Stimulated activated CD4-positive, alpha-beta T cell treated with anti-CD3 and anti-CD28 coated beads, Interleukin-1b, Interleukin-23, amount 100 ng/mL, for 24 hours (primary cell): ENCODE measurements at places on chromosomes 3 and 15.
A peak's percentile ranks its signal among the peaks of the same experiment; 100 is the strongest.

- DNase-seq: no peak
Observed at GRCh38 chr15:39704689-39705088, 78.0 kb downstream of the FSIP1 start.

DNA sequence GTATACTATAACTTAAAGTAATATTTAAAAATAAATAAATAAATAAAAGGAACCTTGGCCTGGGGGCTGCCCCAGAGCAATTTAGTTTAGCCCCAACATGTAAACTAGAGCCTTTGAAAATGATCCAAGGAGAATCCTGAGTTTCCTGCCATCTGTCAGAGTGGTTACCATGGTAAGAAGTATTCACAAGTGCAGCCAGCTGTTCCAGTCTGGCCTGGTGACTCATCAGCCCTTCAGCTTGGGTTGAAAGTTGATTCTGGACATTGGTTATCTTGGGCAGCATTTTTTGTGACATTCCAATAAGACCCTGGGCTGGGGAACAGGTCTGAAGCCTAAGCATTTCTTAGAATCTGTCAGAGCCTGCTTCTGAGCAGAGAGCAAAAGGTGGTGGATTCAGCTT, 72.7 kb upstream of the LRTM1 start:
- DNase-seq: no peak

DNA sequence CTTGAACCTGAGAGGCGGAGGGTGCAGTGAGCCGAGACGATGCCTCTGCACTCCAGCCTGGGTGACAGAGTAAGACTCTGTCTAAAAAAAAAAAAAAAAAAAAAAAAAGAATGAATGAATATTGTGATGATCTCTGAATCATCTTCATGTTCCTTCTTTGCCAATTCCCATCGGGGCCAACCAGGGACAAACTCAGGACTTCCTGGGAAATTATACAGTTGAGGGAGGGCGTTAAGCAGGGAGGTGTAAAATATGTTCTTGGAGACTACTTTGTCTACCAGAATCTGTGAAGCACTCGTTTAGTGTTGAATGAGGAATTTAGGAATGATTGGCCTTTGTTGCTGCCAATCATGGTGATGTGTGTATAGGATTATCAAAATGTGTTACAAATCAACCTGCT, 210.6 kb downstream of the PTPRG start:
- DNase-seq: no peak

DNA sequence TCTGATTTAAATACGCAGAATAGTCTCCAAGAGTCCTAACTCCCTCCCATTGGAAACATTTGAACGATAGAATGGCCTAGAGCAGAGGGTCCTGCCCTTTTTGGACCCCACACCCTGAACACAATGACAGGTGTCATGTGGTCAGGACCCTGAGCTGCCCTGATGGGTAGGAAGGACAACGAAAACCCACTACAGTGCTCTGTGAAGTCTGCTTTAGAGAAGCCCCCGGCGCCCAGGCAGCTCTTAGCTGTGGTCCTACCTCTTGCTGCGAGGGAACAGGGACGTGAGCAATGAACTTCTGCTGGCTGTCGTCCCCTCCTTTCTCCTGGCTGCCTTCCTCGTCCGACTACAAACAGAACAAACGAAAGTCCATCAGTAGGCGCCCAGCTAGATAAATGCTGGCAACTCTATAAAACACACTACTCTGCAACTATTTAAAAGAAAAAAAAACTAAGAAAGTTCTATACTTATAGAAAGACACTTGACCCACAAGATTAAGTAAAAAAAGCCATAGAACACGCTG, 8.7 kb upstream of the RAB43 start:
- DNase-seq: no peak

GRCh38 chr15:66600240-66600627, 34.4 kb upstream of the LCTL start:
- DNase-seq: no peak

DNA sequence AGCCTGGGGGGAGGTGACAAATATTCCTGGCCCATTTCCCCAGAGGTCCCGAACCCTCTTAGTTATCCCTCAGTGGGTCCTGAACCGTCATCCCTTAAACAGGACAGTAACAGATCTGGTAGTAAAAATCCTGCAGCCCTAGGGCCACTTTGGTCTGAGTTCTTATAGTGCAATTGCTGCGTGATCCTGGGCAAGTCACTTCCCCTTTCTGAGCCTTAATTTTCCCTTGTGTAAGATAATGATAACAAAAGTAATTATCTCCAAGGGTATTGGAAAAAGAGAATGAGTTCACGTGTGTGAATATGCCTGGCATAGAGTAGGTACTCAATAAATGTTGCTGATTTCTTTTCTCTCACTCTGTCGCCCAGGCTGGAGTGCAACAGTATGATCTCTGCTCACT, 2.9 kb upstream of the JAGN1 start:
- DNase-seq: no peak

- DNase-seq: no peak
Observed at GRCh38 chr15:70306081-70306480, 208.4 kb upstream of the TLE3 start.

DNA sequence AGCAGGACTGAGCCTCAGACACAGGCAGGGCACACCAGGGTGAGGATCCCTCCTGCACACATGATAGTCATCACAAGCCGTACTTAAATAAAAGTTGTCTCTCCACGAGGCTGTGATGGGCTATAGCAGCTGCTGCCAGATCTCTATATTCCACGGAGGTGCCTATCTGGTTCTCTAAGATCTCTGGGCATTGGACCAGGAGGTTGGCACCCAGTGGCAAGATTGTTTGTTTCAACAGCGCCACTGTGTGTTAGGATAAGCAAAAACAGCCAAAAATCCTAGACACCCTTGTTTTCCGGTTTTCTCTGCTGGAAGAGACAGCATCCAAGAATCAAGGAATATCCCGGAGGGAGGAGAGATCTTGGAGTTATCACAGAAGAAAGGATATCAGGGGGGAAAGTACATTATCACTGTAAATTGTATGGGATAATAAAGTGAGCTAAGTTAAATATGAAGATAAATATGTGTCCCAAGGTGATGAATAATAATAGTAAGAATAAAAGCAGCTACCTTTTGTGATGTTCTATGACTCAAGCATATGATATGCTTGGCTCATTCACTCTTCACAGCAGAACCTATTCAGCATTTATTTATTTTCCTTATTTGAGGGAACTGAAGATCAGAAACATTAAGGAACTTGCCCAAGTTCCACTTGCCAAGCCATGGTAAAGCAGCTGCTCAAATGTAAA, 90.6 kb upstream of the AKAP13 start:
- no peak for DNase-seq

DNA sequence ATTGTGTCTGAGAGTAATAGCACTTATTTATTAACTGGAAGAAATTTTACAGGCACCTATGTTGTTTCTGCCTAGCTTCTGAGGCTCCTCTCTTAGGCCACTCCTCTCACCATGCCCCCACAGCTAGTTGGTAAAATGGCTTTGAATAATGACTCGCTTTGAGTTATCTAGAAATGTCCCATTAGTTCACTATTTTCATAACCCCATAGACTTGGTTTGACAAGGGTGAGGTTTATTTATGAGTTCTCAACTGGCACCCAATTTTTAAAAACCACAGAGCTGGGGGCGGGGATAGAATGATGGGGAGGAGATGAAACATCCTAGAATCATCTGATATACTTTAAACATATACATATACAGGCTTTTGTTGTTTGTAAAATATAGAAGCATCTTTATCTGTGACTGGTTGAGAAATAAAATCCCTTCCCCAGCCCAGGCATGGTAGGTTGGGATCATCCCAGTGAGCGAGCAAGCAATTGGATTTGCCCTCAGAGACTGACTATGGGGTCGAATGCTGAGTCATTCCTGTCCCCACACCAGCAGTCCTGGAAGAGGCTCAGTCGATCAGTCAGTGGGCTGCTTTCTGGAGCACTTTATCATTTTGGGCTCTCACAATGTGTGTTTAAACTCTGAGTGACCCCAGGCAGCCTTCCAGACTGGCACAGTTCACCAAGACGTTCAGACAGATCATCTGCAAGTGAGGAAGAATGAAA, 60.2 kb upstream of the TSEN2 start:
- peak; percentile 12 for DNase-seq

GRCh38 chr15:96416218-96416933, 85.9 kb downstream of the NR2F2 start:
- DNase-seq: no peak

- no peak for DNase-seq
Observed at GRCh38 chr3:114642951-114643741, 349.3 kb downstream of the TIGIT start.

DNA sequence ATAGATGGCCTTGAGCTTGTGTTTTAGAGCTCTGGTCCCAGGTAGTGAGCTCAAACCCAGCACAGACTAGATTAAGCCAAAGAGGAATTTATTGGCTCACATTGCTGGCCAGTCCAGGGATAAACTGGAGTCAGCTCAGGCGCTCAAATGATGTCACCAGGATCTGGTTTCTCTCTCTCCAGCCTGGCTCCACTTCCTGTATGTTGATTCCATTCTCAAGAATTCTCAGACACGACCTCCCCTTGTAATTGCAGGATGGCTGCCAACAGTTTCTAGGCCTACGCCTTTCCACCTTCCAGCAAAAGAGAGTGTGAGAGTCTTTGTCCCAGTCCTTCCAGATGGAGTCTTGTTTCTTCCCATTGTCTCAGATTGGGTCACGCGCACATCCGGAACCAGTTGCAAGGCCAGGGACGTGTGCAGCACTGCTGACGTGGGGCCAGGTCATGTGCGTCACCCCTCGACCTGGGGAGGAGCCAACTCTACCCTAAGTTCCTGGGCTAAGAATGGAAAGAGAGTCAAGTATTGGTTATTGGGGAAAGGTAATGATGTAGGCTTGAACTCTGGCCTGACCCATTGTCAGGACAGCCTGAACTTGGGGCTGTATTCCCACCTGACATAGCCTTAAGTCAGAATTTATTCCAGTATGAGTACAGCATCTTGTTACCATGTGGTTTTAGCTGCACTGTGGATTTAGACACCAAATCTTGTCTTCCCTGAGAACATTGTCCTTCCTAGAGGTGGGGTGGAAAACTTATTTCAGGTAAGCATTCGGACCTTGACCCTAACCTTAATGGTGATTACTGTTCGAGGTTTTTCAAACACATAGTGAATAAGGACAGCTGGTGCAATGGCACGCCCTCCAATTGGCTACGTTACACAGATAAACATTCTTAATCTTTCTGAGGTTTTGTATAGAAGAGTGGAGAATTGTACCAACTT, 31.6 kb downstream of the CACNA1D start:
- no peak for DNase-seq

- DNase-seq: no peak
Observed at GRCh38 chr15:72725446-72725845, 39.4 kb downstream of the BBS4 start.
